ENCODE measurements at places on chromosomes 11 and 22. TPM values are rescaled to one million over a fixed set of nuclear protein-coding genes. Genes with fewer than 3 reads are reported as not detected.

- H3K4me3 ChIP-seq = no peak overlapping the region
- H3K36me3 ChIP-seq = no peaks in the 10 kb centered on the region
- no peak for DNase-seq
- H3K27ac ChIP-seq = no peak overlapping the region
- peaks cover 9% of the 10 kb centered on the region for H3K4me1 ChIP-seq
Observed at GRCh38 chr11:59818572-59818971, 8.0 kb upstream of the MRPL16 start.

- no peaks in the 10 kb centered on the region for H3K36me3 ChIP-seq
- H3K27ac ChIP-seq = no peak overlapping the region
- no peaks in the 10 kb centered on the region for H3K27me3 ChIP-seq
- H3K4me3 ChIP-seq = no peak overlapping the region
Observed at GRCh38 chr22:46363611-46364321, 28.3 kb downstream of the TRMU start.

The PDGFB gene
- 1.4 TPM for total RNA-seq

- no peaks in the 10 kb centered on the region for H3K27me3 ChIP-seq
- no peak overlapping the region for H3K4me3 ChIP-seq
- H3K27ac ChIP-seq = no peak overlapping the region
Observed at GRCh38 chr11:15602785-15603567, 488.3 kb downstream of the INSC start.

DNA sequence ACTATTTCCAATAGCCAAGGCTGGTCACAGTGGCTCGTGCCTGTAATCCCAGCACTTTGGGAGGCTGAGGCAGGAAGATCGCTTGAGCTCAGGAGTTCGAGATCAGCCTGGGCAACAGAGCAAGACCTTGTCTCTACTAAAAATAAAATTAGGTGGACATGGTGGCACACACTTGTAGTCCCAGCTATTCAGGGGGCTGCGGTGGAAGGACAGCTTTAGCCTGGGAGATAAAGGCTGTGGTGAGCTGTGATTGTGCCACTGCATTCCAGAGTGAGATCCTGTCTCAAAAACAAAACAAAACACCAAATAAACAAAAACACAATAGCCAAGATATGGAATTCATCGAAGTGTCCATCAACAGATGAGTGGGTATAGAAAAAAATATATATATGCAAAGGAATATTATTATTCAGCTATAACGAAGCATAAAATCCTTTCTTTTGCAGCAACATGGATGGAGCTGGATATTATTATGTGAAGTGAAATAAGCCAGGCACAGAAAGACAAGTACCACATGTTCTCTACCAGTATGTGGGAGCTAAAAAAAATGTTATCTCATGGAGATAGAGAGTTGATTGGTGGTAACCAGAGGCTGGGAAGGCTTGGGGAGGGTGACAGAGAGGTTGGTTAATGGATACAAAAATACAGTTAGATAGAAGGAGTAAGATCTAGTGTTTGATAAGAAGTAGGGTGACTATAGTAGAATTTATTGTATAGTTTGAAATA lies 22.6 kb upstream of the DLAT start:
- peaks cover 20% of the 10 kb centered on the region for H3K4me1 ChIP-seq
- H3K4me3 ChIP-seq = no peak overlapping the region
- H3K27ac ChIP-seq = no peak overlapping the region
- DNase-seq = no peak

- H3K27me3 ChIP-seq = peaks cover 11% of the 10 kb centered on the region
- no peak overlapping the region for H3K27ac ChIP-seq
- H3K36me3 ChIP-seq = no peaks in the 10 kb centered on the region
- H3K4me3 ChIP-seq = no peak overlapping the region
- no peaks in the 10 kb centered on the region for H3K4me1 ChIP-seq
- no peak for DNase-seq
Observed at GRCh38 chr11:1121813-1122663, 35.7 kb upstream of the MUC5AC start.

GRCh38 chr11:15923183-15923582 lies 433.2 kb downstream of the SOX6 start:
- H3K4me1 ChIP-seq = no peaks in the 10 kb centered on the region
- H3K27ac ChIP-seq = no peak overlapping the region
- no peak overlapping the region for H3K4me3 ChIP-seq
- no peaks in the 10 kb centered on the region for H3K36me3 ChIP-seq
- no peaks in the 10 kb centered on the region for H3K27me3 ChIP-seq
- no peak for DNase-seq

The MUC6 gene
- not detected for total RNA-seq

GRCh38 chr11:101288392-101288791 lies 158.8 kb upstream of the PGR start:
- no peak for DNase-seq
- no peaks in the 10 kb centered on the region for H3K27me3 ChIP-seq
- H3K36me3 ChIP-seq = no peaks in the 10 kb centered on the region

The CHID1 gene
- 39.6 TPM for total RNA-seq

GRCh38 chr11:116787786-116788486 lies at the start of gene ZPR1:
ZPR1 (minus strand) TSS chr11:116788023; CDS start chr11:116787990, 33 bp downstream.
- peaks cover 16% of the 10 kb centered on the region for H3K36me3 ChIP-seq
- H3K4me1 ChIP-seq = peaks cover 58% of the 10 kb centered on the region
- H3K27ac ChIP-seq = peak within 1 kb of the TSS; percentile 61
- peak within 1 kb of the TSS; percentile 79 for H3K4me3 ChIP-seq
- DNase-seq = peak; percentile 37

DNA sequence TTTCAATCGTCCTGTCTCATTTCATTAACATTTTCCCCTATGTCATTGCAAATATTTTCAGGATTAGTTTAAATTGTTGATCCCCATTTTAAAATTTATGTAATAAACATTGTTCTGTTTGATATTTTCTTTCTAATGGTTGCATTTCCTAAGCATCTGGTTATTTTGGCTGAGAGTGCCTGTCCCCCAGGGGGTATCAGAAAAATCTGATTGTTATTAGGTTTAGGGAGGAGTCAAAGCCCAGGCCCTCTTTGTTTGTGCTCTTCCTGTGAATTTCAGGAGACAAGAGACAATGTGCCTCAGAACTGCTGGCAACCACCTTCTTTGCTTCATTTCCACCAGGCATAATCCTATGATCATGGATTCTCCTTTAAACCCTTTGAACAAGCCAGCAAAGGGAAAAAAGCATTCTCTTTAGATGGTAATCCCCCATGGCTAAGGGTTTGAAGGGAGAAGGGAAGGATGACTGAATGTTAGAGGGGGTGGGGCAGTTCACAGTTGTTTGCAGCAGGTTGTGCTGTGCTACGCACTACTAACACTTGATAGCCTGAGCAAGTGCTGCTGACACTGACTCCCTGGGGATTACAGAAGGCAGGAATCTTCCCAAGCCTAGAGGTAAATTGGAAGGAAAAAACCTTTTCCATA lies 462.4 kb upstream of the LRRC4C start:
- H3K27me3 ChIP-seq = no peaks in the 10 kb centered on the region
- H3K27ac ChIP-seq = no peak overlapping the region
- no peaks in the 10 kb centered on the region for H3K4me1 ChIP-seq
- no peak for DNase-seq
- no peak overlapping the region for H3K4me3 ChIP-seq

The RIMBP3C gene
- total RNA-seq = 0.15 TPM

DNA sequence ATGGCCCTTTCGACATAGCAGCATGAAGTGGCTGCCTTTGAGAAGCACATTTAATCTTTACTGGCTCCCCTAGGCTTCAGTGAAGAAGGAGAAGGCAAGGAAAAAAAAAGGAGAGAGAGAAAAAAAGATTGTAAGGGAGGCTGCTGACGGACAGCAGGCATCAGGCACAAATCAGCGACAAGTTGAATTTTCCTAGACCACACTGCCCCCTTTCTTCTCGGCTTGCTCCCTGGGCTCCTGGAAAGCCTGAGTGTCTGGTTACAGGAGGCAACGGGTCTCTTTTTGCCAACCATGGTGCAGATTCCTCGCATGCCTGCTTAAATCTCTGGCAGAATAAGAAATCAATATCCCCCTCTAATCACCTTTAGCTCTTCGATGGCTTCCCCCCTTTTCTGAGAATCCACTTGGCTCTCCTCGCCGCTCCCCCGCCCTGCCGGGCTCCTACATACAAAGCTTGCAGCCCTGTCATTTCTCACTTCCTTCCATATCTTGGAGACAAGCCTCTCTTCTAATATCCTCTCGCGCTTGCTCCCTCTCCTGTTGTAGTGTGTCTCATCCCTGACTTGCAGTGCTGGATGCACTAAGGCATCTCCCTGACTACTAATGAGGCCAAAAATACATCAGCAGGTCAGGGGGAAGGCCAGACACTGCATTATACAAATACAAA lies 14.3 kb downstream of the BLID start:
- no peak overlapping the region for H3K4me3 ChIP-seq
- no peaks in the 10 kb centered on the region for H3K27me3 ChIP-seq
- no peak overlapping the region for H3K27ac ChIP-seq

The FAM118A gene
- 26.4 TPM for total RNA-seq

DNA sequence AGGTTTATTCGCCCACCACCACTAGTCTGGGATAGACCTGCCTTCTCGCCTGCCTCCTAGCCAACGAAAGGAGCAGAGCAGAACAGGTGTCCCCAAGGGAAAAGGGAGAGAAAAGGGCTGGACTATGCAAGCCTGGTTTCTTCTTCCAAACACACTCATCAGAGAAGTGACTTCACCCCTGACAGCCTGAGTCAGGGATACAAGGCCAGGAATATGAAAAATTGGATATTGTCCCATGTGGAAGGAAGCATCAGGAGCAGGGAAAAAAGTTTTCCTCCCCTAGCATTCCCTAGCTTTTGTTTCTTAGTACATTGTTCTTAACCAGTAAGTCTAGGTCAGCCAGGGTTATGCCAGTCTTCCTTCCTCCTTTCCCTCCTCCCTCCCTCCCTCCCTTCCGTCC lies 56.9 kb upstream of the TNRC6B start:
- no peak overlapping the region for H3K27ac ChIP-seq
- H3K36me3 ChIP-seq = no peaks in the 10 kb centered on the region
- H3K4me1 ChIP-seq = no peaks in the 10 kb centered on the region
- H3K4me3 ChIP-seq = no peak overlapping the region
- H3K27me3 ChIP-seq = no peaks in the 10 kb centered on the region
- DNase-seq = no peak

The DAGLA gene
- 3.9 TPM for total RNA-seq

DNA sequence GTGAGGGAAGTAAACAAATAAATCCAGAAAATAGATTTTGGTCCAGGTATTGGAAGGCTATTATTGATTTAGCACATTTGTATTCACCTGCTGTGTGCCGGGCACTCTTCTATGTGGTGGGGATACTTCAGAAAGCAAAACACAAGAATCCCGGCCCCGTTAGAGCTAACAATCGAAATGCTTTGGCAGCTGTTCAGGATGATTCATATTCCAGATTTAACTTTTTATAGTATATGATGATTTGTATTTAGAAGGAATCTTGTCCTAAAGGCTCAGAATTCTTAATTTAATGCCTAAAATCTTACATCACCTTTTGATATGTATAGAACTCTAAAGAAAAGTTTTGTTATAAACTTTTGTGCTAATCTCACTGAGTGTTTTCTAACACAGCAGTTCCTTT lies 28.0 kb downstream of the ZC3H12C start:
- peaks cover 9% of the 10 kb centered on the region for H3K4me1 ChIP-seq
- H3K4me3 ChIP-seq = no peak overlapping the region
- no peaks in the 10 kb centered on the region for H3K36me3 ChIP-seq
- H3K27ac ChIP-seq = no peak overlapping the region

DNA sequence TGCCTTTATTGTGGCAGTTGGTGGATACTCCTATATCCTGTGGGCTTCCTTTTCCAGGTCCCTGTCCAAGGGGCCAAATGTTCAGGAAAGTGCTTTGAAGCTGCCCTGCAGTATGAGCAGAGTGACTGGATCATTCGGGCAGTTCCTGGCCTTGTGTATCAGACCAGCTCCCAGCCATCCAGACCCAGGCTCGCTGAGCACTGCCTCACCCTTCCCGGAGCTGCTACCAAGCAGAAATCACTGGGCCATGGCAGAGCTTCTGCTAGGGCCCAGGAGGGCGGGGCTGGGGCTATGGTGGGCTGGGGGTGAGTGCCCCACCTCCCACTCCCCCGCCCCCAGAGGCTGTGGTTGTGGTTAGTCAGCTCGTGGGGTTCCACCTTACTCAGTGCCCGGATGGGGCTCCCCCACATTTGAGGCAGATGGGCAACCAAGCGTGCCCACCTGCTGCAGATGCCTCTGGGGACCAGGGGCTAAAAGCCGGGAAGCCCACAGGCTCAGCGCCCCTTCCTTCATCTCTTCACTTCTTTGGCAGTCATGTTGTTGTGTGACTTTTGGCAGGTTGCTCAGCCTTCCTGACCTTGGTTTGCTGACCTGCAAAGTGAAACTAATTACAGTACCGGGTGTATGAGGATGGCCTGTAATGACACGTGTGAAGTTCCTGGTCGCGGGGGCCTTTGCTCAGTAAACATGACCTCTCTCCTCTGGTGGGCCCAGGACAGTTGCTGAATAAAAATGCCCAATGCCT lies 2.1 kb upstream of the LRRC32 start:
- peaks cover 15% of the 10 kb centered on the region for H3K4me1 ChIP-seq
- H3K27me3 ChIP-seq = peaks cover 2% of the 10 kb centered on the region
- no peaks in the 10 kb centered on the region for H3K36me3 ChIP-seq
- no peak overlapping the region for H3K27ac ChIP-seq
- DNase-seq = no peak

- no peak overlapping the region for H3K27ac ChIP-seq
- peaks cover 16% of the 10 kb centered on the region for H3K4me1 ChIP-seq
- peaks cover 6% of the 10 kb centered on the region for H3K27me3 ChIP-seq
- no peak overlapping the region for H3K4me3 ChIP-seq
Observed at GRCh38 chr22:43202326-43202725, 15.4 kb upstream of the TTLL12 start.

GRCh38 chr11:58075781-58076180 lies 45.0 kb downstream of the OR6Q1 start:
- H3K36me3 ChIP-seq = no peaks in the 10 kb centered on the region
- no peaks in the 10 kb centered on the region for H3K27me3 ChIP-seq
- H3K4me1 ChIP-seq = peaks cover 16% of the 10 kb centered on the region
- DNase-seq = peak; percentile 22
- H3K4me3 ChIP-seq = no peak overlapping the region
- H3K27ac ChIP-seq = no peak overlapping the region

The OR5P2 gene
- total RNA-seq = not detected

The GTSE1 gene
- total RNA-seq = 15.3 TPM

The RFPL1 gene
- total RNA-seq = not detected

DNA sequence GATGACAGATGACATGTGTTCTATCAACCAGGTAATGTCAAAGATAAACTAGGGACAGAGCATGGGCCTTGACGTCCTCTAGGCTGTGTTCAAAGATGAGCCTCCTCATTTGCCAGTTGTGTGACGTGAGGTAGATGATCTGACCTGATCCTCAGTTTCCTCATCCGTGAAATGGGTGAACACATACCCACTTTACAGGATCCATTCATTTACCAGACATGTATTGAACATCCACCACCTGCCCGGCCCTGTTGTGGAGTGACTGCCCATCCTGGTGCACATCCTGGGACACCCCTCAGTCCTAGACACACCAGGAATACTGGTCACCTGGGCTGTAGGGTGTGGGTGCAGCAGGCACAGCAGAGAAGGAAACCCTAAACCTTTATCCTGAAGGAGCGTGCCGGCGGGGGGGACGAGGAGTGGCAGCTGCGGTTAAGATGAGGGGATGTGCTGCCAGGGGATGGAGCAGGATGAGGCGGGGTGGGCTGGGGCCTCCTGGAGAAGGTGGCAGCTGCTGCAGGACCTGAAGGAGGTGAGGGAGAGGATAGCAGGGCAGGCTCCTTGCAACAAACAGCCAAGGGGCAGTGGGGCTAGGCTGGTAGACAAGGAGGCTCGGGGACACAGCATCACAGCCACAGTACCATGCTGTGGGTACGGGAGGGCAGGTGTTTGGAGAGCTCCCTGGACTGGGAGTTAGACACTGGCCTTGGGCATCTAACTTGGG lies 8.4 kb downstream of the CLDN5 start:
- DNase-seq = no peak
- H3K4me1 ChIP-seq = no peaks in the 10 kb centered on the region
- H3K4me3 ChIP-seq = no peak overlapping the region

All from HepG2 (cell line).